ENCODE measurements at places on chromosomes 3 and 15.

- DNase-seq: no peak
Measured at GRCh38 chr3:182925330-182925943, 54.9 kb downstream of the DCUN1D1 start.

DNA sequence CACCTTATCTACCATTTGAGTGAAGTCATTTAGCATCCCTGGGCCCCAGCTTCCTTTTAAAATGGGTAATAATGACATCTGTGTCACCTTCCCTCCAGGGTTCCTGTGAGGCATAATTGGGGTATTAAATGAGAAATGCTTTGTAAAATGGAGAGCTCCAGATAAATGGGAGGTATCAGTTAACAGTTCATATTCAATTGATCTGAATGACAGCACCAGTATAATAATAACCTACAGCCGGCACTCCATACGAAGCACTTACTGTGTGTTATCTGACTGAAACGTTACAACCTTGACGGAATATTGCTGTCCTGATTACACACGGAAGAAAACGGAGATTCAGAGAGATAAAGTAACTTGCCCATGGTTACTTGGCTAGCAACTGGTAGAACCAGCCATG is 53.6 kb downstream of the BHLHE40 start:
- DNase-seq: no peak

GRCh38 chr3:144590854-144591253 is 619.2 kb downstream of the DIPK2A start:
- no peak for DNase-seq

DNA sequence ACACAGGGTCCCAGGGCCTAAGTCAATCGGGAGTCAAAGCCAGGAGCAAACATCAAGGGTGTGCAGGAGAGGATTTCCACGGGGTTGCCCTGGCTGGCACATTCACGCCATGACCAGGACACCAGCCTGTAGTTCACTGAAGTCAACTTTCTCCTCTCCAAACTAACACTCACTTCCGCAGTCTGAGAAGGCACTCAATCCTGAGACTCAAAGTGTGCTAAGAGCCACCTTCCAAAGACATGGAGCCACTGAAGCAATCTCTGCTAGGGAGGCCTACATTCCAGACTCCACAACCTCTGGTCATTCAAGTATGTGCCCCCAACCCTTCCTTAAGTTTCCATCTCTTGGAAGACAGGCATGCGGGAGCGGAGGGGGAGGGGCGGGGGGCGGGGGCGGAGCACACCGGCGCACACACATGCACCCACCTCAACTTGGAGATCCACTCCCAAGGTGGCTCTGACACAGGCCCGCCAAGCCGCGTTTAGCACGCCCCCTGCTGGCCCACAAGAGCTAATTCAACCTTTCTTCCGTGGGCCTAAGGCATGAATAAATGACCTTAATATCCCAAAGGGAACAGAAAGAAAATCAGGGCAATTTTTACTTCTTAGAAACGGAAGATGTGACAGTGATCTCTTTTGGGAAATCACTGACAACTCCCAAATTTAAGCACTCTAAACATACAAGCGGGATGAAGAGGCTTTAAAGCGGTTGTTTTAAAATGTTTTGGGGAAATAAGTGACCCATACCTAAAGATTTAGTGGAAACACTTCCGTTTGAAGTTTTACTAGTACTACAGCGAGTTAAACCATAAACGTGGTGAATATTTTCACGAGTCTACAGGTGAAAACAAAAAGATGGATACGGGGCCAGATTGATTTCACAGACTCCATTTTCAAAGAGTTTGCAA is 162.5 kb upstream of the CHRNA7 start:
- peak; percentile 91 for DNase-seq

DNA sequence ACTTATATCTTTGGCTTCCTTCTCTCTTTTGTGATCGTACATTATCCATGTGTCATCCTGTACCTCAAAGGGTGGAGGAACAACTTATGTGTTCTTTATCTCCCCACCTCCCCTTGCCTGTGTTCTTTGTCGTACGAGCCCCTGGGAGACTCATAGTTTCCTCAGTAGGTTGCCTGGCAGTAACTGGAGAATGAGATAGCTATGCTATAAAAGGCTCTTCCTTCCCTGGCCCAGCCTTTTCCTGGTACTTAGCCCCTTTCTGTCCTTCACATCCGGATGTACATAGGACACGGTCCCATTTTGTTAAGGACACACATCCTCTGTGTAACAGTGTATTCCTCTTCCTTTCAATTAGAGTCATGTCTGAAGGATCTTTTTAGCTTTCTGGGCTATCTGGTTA is 32.1 kb downstream of the PLCL2 start:
- DNase-seq: no peak

DNA sequence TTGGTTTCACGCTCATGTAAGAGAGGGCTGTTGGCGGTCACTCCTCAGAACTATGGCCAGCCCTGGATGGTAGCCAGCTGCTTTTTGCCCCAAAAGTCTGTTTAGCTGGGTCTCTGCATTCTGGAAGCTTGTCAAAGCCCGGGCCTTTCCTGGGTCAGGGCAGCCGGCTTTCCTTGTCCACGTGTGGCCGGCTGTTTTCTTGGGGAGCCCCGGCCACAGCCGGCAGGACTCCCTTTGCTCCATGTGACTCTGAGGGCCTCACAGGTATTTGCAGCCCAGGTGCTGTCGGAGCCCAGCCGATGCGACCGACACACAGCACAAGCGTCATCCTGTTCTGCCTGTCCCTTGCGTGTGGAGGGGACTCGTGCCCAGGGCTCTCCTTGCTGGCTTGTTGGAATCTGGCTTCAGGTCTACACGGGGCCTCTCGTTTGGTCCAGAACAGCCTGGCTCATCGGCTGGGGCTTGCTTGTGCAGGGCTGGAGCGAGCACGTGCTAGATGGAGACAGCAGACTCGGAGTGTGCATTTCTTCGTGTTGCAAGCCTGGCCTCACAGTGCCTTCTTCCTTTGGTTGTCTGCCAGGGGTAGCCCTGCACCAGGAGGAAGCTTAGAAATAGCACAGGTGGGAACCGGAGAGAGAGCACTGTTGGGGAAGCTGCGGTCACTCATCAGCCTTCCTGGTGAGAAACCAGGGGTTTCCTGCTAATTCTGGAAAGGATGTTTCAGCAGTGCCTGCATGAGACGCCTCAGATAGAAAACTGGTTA is 51.5 kb downstream of the PGPEP1L start:
- DNase-seq: no peak

GRCh38 chr3:48949376-48949717 is 30.7 kb downstream of the ARIH2 start:
- no peak for DNase-seq

DNA sequence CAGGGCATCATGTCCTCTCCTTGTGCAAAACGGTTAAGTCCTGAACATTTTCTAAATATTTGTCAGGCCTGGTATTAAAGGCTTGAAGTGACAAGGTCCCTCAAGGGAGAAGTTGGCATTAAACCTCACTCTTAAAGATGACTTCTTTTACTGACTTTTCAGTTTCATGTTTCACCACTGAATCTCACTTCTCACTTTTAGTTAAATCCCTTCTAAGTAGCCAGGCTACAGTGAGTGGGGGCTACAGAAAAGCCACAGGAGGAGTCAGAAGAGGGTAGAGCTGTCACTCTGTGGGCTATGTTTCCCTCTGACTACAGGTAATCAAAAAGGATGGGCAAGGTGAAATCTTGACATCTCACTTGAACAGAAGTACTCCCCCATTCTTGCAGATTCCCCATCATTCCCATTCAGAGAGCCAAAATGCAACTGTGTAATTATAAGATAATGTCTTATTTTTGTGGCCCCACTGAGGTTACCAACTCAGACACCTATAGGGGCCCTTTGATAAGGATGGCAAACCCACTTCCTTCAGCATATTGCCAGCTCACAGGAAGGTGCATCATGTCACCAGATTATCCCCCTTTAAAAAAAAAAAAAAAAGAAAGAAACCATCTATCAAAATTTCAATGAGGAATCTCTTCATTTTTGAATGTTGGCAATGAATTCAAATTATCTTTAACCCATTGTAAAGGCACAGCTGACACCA is 790.1 kb upstream of the CFAP20DC start:
- no peak for DNase-seq

GRCh38 chr3:192819001-192819569 is 91.7 kb upstream of the FGF12 start:
- no peak for DNase-seq

GRCh38 chr3:46673151-46674030 is 20.1 kb downstream of the ALS2CL start:
- DNase-seq: no peak

DNA sequence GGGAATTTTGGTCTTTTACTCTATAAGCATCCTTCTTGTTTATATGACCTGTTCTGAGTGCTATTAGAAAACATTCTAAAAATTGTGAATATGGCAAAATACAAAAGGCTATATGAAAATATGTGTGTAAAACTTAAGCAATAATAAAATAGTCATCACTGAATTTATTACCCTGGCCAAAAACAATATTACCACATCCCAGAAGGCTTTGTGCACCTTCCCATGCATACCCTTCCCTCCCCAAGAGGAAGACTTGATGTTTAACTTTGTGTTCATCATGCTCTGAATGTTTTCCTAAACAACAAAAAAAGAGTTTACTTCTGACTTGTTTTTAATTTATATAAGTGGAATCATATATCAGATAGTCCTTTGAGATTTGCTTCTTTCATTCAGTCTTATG is 155.1 kb upstream of the TNIK start:
- no peak for DNase-seq

- no peak for DNase-seq
Measured at GRCh38 chr3:143375698-143376097, 256.1 kb downstream of the CHST2 start.

Data from esophagus muscularis mucosa (tissue), 4 donors.